SHP77 treated with DMSO at 0.1 percent for 48 hours (cell line): ENCODE measurements at places on chromosomes 12 and 14.

- DNase-seq, result no peak
Measured at GRCh38 chr14:92538412-92538985, 24.9 kb downstream of the RIN3 start.

GRCh38 chr12:92070864-92071445 is 74.7 kb downstream of the BTG1 start:
- DNase-seq, result no peak

- DNase-seq, result no peak
Measured at GRCh38 chr12:20248646-20249045, 119.7 kb upstream of the PDE3A start.

GRCh38 chr12:109577311-109577710 is 3.7 kb downstream of the MVK start:
- DNase-seq, result no peak

- DNase-seq, result no peak
Measured at GRCh38 chr12:118317729-118318128, 55.0 kb downstream of the TAOK3 start.

GRCh38 chr12:68100241-68100640 is 59.3 kb downstream of the IFNG start:
- no peak for DNase-seq

DNA sequence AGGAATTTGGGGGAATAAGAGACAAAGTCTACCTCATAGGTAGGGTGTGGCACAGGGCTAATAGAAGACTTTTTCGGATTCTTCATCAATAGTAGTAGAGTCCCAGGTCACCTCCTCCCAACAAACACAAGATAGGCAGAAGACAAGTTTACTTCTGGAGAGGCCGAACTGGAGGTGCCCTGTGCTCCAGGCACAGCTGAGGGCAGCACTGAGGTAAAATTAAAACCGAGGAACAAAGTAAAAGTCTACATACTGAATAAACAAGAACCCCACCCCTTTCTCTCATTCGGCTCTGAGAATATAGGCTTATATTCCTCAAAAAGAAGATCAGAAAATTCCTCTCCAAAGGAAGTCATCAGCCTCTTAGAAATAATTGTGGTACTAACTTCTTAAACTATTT is 161.5 kb downstream of the SEC23A start:
- DNase-seq, result no peak

GRCh38 chr14:25042362-25043299 is 7.3 kb downstream of the STXBP6 start:
- no peak for DNase-seq

DNA sequence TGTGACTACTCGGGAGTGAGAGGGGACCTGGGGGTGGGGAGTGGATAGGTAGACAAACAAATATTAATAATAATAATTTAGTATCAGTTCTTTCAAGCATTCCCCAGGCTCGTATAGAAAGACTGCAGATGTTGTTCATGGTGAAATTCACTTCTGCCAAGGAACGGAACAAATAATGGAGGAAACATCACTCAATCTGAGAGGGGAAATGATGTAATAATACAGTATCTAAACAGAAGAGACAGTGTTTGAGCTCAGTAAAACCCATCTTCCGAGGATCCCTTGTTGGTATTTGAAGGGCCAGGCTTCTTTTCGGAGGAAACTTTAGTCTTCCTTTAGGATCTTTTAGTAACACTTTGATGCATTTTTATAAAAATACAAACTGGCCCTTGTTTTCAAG is 114.2 kb downstream of the KCNK10 start:
- no peak for DNase-seq

GRCh38 chr12:55653031-55653430 is 16.3 kb downstream of the OR10P1 start:
- no peak for DNase-seq

DNA sequence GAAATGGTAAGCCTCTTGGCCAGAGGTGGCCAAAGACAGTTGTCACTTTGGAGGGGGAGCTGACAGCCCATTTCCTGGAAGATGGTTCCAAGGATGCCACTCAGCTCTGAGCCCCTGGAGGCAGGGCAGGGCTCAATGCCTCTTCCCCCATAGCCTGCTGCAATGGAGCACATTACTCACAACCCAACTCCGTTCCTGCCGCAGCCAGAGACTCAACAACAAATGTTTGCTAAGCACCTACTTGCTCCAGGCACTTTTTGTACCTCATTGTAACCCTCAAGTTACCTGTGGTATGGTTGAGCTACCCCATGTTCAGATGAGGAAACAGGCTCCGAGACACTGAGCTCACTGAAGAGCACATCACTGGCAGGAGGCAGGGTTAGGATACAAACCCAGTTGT is 19.5 kb downstream of the IRF2BPL start:
- no peak for DNase-seq

DNA sequence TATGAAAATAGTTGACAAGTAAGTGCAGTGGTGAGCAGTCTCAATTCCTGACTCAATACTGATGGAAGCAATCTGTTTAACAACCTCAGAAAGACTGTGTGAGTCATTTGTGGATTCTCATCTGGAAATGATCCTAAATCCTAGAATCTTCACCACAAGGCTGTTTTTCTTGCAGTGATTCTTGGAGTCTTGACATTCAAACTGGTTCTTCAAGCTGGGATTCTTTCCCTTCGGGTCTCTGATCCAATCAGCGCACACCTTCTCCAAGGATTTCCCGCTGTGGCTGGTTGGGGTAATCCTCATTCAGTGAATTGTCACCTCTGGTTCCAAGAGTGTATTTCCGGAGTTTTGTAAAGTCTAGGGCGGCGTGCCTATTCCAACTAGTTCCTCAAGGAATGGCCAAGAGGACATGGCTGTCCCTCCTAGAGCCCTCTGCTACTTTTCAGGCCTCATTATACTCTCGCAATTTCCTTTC is 37.7 kb upstream of the FOXJ2 start:
- no peak for DNase-seq

- no peak for DNase-seq
Measured at GRCh38 chr14:25003537-25003936, 46.4 kb downstream of the STXBP6 start.

DNA sequence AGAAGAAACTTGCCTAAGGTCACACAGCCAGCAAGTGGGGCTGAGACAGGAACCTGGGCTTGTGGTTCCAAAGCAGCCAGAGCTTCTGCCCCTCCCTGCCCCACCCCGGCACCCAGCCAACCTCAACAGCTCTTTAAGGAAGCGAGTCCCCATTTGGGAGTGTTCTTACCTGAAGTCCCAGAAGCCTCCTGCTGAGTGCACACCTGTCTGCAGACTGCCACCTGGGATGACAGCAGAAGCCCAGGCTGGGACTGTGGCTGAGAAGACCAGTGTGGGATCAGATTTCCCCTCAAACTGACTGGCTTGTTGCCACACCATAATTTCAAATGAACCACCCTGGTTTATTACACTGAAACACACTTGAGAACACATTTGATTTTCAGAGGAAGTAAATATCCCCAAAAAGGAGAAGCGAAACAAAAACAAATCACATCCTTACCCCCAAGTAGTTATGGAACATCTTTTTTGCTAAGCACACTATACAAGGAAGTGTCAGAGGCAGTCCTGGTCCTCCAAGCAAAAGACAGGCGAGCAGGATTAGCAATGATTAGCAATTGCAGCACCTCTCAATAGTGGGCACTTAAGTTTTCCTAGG is 6.3 kb upstream of the RIN3 start:
- DNase-seq, result no peak

DNA sequence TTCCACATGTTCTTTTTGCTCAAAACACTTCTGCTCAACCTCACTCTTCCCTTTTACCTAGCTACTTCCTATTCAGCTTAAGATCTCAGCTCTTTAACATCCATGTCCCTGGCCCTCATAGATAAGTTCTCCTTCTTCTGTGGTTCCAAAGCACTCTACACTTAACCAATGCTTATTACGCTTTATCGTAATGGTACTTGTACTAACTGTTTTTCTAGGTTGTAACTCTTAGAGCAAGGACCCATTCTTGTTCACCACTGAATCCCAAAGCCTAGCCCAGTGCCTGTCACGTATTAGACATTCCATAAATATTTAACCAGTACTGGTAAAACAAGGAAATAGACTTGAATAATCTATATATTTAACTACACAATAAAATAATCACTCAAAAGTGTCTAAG is 5.3 kb downstream of the SLC41A2 start:
- no peak for DNase-seq

GRCh38 chr14:101561145-101561896 is at the start of gene DIO3:
TSS of gene DIO3 (plus strand) at chr14:101561495.
- no peak for DNase-seq

- DNase-seq, result no peak
Measured at GRCh38 chr14:66288511-66288910, 197.7 kb upstream of the CCDC196 start.

GRCh38 chr12:106914796-106915634 is 40.7 kb upstream of the TMEM263 start:
- no peak for DNase-seq

GRCh38 chr12:129959889-129960288 is 56.1 kb upstream of the TMEM132D start:
- no peak for DNase-seq

DNA sequence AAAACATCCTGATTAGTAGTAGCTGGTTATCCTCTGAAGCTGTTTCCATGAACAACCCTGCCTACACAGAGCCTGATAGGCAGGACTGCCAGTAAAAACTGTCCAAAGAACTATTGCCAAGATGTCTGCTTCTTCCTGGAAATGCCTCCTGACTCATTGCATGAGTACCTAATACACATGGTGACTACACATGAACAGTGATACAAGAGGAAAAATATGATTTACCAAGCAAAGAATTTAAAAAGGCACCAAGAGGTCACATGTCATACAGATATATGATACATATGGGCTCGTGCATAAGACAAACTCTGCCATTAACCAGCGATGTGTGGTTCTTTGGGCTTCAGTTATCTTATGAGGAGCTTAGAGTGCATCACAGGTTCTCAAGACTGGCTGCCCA is 552.3 kb downstream of the SLC16A7 start:
- DNase-seq, result no peak

- no peak for DNase-seq
Measured at GRCh38 chr14:50791201-50791600, 39.8 kb downstream of the NIN start.

GRCh38 chr12:48216785-48217184 is 13.7 kb upstream of the OR10AD1 start:
- DNase-seq, result no peak
